ENCODE measurements at places on chromosomes 16 and 17. TPM values are rescaled to one million over a fixed set of nuclear protein-coding genes. Genes with fewer than 3 reads are reported as not detected.

- no peak for DNase-seq
These were observed 182.6 kb downstream of the LGALS9B start for GRCh38 chr17:20284570-20285295.

- no peak for DNase-seq
These were observed 40.5 kb downstream of the C16orf82 start for GRCh38 chr16:27107185-27107592.

- no peak for DNase-seq
These were observed 50.6 kb upstream of the NKD1 start for GRCh38 chr16:50497592-50497991.

DNA sequence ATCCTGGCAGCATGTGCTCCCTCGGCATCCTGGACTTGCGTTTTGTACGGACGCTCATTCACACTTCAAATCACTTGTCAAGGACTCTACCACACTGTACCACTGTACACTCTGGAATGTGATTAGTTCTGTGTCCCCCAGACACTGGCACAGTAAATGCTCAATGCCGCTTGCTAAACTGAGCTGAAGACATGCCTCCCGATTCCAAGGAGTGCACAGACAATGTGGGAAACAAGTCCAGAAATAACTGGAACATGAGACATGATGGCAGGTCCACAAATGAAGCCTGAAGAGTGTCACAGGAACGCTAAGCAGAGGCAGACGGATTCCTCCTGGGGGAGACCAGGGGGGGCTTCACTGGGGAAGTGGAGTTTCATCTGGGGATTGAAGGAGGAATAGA, 22.1 kb downstream of the HIC1 start:
- no peak for DNase-seq

DNA sequence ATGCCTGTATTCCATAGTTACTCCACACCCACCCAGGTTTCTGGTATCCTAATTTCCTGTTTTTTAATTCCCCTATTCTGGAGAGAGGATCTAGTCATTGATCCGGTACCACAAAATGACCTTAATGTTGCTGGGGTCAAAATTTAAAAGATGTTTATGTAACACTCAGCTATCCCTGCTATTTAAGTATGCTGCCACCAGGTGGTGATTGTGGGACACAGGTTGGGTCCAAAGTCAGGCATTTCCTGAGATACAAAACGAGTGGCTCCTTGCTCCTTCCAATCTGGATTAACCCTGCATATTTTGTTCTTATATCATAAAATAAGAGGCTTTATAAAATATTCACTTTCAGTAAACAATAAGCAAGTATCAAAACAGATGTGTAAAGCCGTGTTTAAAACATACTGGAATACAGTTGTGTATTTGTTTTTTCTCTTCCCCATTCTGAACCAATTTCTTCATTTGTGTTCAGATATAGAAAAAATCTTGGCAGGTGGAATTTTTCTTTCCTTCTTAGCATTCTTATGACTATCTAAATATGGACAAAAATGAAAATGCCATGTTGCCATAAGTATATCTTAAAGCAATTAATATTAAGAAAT, 16.3 kb downstream of the HS3ST4 start:
- DNase-seq = peak; percentile 53

KRTAP16-1 gene
- total RNA-seq = 0.15 TPM

ATXN2L gene
- total RNA-seq = 408 TPM

WNT9B gene
- total RNA-seq = not detected

HOXB3 gene
- total RNA-seq = 2.0 TPM

All from activated naive CD4-positive, alpha-beta T cell treated with anti-CD3 and anti-CD28 coated beads for 36 hours (primary cell).